Karpas-422 (cell line): ENCODE measurements at places on chromosomes 12 and 14. TPM values are rescaled to one million over a fixed set of nuclear protein-coding genes. Genes with fewer than 3 reads are reported as not detected.

- no peak overlapping the region for H3K4me3 ChIP-seq
- H3K36me3 ChIP-seq: no peaks in the 10 kb centered on the region
- H3K4me1 ChIP-seq: no peaks in the 10 kb centered on the region
- no peak overlapping the region for H3K27ac ChIP-seq
These were observed 21.9 kb downstream of the YBX3 start for GRCh38 chr12:10701131-10701681.

Gene DAD1
- total RNA-seq: 163 and 459 TPM in 2 replicates

- H3K4me3 ChIP-seq: no peak overlapping the region
- no peaks in the 10 kb centered on the region for H3K36me3 ChIP-seq
- no peak overlapping the region for H3K27ac ChIP-seq
- no peak for DNase-seq
These were observed 46.4 kb downstream of the ZFYVE21 start for GRCh38 chr14:103762036-103762435.

DNA sequence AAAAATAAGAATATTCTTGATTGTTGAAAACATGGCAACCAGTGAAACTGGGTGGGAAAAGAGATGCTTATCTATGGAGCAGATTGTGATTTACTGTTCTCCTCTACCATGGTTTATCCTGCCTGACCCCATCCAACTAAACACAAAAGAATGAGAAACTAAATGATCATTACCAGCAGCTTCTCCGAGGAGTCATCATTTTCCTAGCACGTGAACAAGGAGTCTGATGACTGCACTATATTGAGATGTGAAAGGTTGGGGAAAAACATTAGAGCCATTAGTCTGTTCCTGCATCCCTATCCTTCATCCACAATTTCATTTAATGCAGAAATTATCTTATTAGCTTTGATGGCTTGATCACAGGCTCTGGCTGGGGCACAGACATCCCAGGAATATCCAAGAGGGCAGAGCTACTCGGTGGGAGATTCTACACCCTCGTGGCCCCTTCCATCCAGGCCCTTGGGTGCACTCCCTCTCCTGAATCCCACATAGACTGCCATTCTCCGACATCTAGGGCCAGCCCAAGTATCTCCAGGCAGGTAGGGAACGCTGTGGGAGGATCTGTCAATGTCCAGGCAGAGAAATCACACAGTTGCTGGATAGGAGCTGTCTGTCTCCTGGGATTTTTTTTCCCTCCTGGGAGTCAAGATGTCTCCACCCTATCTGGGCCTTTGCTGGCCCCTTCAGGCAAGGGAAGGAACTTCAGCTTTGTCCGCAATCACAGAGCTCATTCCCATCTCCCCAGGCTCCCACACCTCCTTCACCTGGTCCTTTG, 43.3 kb upstream of the DHRS4 start:
- H3K27ac ChIP-seq: no peak overlapping the region
- H3K4me3 ChIP-seq: no peak overlapping the region
- no peaks in the 10 kb centered on the region for H3K36me3 ChIP-seq
- DNase-seq: peak; percentile 87
- peaks cover 7% of the 10 kb centered on the region; the same call in 1 of the 2 replicates for H3K4me1 ChIP-seq

DNA sequence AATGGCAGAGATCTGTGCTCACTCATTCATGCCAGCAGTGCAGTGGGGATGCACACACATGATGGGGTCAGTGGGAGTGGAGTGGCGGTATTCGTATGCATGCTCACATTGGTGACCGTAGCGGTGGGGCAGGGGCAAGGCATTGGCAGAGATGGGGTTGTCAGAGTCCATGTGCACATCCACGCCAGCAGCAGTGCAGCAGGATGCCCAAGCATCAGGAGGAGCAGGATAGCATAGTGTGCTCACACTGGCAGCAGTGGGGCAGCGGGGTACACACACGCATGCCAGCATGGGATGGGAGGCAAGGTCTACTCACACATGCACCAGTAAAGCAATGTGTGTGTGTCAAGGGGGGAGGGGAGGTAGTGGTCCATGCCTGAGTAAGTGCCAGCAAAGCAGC, 89.4 kb upstream of the GARIN6 start:
- peaks cover 2% of the 10 kb centered on the region; the same call in 1 of the 2 replicates for H3K36me3 ChIP-seq
- H3K27me3 ChIP-seq: no peaks in the 10 kb centered on the region
- H3K4me1 ChIP-seq: peaks cover 8% of the 10 kb centered on the region
- no peak overlapping the region for H3K4me3 ChIP-seq
- H3K27ac ChIP-seq: no peak overlapping the region
- no peak for DNase-seq

- H3K27me3 ChIP-seq: no peaks in the 10 kb centered on the region
- no peak for DNase-seq
- no peak overlapping the region for H3K4me3 ChIP-seq
- no peaks in the 10 kb centered on the region for H3K4me1 ChIP-seq
- no peak overlapping the region for H3K27ac ChIP-seq
- H3K36me3 ChIP-seq: no peaks in the 10 kb centered on the region
These were observed 67.9 kb upstream of the ESRRB start for GRCh38 chr14:76307786-76308780.

Gene IFT81
- 9.4 and 9.9 TPM in 2 replicates for total RNA-seq

DNA sequence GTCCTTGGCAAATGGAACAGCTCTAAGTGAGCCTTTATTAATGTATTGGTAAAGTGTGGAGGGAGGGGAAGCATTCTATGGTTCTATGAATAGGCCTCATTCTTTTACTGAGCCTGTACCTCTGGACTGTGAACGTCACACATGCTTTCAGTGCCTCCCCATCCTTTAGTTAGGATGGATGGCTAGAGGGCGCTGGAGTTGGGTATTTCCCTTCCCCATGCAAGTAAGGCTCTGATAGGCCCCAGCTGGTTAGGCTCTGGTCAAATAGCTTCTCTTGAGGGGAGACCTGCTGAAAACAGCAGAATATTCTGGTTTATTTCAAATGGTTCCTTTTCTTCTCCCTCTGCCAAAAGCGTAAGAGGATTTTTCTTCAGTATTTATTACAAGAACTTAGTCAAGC, 860.9 kb upstream of the MDGA2 start:
- no peak overlapping the region for H3K27ac ChIP-seq
- no peaks in the 10 kb centered on the region for H3K27me3 ChIP-seq
- peak; percentile 54 for DNase-seq

Gene DTX1
- 227 and 481 TPM in 2 replicates for total RNA-seq

DNA sequence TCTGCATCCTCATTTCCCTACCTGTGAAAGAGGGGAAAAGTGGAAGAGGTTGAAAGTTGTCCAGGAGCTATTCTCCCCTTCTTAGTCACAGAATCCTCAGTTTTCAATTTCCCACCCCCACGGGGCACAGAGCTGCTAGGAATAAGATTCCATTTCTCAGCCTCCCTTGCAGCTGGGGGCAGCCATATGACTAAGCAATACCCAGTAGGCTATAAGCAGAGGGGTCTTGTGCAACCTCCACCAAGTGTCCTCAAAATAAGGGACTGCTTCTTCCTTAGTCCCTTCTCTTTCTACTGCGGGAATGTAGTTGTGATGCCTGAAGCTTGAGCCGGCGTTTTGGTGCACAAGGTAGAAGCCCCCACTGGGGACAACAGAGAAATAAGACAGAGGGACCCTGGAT, 40.9 kb downstream of the VWF start:
- no peak overlapping the region for H3K27ac ChIP-seq
- H3K27me3 ChIP-seq: no peaks in the 10 kb centered on the region
- no peaks in the 10 kb centered on the region for H3K36me3 ChIP-seq
- no peak overlapping the region for H3K4me3 ChIP-seq
- H3K4me1 ChIP-seq: no peaks in the 10 kb centered on the region

GRCh38 chr12:99146185-99146584, 501.1 kb downstream of the APAF1 start:
- H3K27ac ChIP-seq: no peak overlapping the region
- no peaks in the 10 kb centered on the region for H3K27me3 ChIP-seq
- peaks cover 4% of the 10 kb centered on the region; the same call in 1 of the 2 replicates for H3K36me3 ChIP-seq
- H3K4me3 ChIP-seq: no peak overlapping the region
- peaks cover 34% of the 10 kb centered on the region for H3K4me1 ChIP-seq
- no peak for DNase-seq

- no peak overlapping the region for H3K27ac ChIP-seq
- H3K27me3 ChIP-seq: no peaks in the 10 kb centered on the region
- H3K4me1 ChIP-seq: peaks cover 9% of the 10 kb centered on the region
- H3K4me3 ChIP-seq: no peak overlapping the region
These were observed 136.5 kb downstream of the PLXNC1 start for GRCh38 chr12:94284859-94285258.

DNA sequence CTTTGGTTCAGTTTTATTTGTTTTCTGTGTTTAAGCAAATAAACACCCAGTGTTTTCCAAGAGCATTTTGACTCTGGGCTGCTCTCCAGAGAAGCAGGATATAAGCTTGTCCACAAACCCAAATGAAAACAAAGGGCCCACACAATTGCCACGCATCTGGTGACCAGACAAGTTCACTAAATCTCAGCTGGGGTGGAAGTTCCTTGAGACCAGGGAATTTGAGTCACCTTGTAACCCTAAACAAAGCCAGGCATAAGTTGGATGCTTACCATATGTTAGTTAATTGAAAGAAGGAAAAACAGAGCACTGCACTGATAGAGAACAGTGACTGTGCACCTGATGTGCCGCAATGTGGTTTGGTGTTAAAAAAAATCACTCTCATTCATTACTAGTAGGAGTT, 1.6 kb upstream of the TXNRD1 start:
- H3K4me3 ChIP-seq: no peak overlapping the region
- DNase-seq: no peak
- no peaks in the 10 kb centered on the region for H3K27me3 ChIP-seq
- H3K27ac ChIP-seq: no peak overlapping the region
- no peaks in the 10 kb centered on the region for H3K36me3 ChIP-seq

DNA sequence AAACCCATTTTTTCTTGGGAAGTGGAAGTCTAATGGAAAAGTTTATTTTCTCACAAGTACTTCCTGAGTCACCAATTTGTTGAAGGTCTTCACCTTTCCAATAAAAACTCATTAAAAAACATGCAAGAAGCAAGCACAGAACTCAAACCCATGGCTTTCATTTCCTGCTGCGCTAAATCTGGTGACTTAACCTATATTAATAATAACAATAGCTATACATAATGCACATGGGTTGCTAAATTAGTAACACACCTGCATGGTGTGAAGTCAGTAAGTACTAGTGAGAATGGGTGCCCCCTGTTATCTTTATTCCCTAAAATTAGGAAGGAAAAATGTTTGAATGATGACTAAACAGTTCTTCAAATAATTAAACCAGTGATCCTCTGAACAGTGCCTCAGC, 52.3 kb downstream of the PPP2R5C start:
- peaks cover 74% of the 10 kb centered on the region for H3K4me1 ChIP-seq
- peak; percentile 72 for DNase-seq
- H3K4me3 ChIP-seq: peak overlapping the region; percentile 75
- H3K27ac ChIP-seq: peak overlapping the region; percentile 95

GRCh38 chr14:100534528-100535286, 52.5 kb downstream of the BEGAIN start:
- DNase-seq: no peak
- H3K4me1 ChIP-seq: no peaks in the 10 kb centered on the region
- H3K27me3 ChIP-seq: no peaks in the 10 kb centered on the region
- H3K27ac ChIP-seq: no peak overlapping the region
- H3K4me3 ChIP-seq: no peak overlapping the region

- H3K36me3 ChIP-seq: peaks cover 19% of the 10 kb centered on the region
- H3K27me3 ChIP-seq: no peaks in the 10 kb centered on the region
- H3K27ac ChIP-seq: peak overlapping the region; percentile 58
- peak overlapping the region; percentile 79 for H3K4me3 ChIP-seq
- peak; percentile 93 for DNase-seq
These were observed 558 bp downstream of the TEX22 start for GRCh38 chr14:105398726-105399465.

Gene TAS2R31
- total RNA-seq: 9.5 and 18.0 TPM in 2 replicates
